Activated CD4-positive, alpha-beta memory T cell treated with anti-CD3 and anti-CD28 coated beads for 36 hours (primary cell): ENCODE measurements at places on chromosomes 1 and 21. TPM values are rescaled to one million over a fixed set of nuclear protein-coding genes. Genes with fewer than 3 reads are reported as not detected.
A peak's percentile ranks its signal among the peaks of the same experiment; 100 is the strongest.

GRCh38 chr1:31371121-31371959 is 1.5 kb downstream of the FABP3 start:
- DNase-seq: no peak

DNA sequence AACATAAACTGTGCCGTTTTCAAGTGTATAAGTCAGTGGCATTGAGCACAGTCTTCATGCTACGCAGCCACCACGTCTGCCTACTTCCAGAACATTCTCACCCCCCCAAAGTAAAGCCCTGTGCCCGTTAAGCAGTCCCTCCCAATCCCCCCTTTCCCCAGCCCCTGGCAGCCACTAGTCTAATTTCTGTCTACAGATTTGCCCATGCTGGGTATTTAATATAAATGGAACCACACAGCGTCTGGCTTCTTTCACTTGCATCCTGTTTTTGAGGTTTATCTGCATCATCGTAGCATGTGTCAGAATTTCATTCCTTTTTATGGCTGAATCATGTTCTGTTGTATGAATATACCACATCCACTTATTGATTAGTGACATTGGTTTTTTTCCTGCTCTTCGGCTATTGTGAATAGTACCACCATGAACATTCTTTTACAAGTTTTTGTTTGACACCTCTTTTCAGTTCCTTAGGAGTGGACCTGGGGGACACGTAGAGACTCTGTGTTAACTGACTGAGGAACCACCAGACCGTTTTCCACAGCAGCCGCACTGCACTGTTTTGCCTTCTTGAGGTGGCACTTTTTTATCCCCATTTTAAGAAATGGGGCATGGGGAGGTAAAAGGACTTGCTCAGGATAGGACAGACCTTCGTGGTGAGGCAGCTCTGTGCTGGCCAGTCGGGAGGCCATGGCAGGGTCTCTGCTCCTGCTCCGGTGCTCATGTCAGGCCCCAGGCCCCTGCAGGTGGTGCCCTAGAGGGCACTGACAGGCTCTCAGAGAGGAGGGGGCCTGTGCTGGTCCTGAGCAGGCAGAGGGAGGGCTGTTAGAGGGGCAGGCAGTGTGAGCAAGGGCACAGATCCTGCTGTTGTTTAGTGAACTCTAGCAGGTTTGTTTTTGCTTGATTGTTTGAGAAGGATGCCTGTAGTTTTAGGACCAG is 123.8 kb downstream of the PCBP3 start:
- DNase-seq: peak; percentile 31

DNA sequence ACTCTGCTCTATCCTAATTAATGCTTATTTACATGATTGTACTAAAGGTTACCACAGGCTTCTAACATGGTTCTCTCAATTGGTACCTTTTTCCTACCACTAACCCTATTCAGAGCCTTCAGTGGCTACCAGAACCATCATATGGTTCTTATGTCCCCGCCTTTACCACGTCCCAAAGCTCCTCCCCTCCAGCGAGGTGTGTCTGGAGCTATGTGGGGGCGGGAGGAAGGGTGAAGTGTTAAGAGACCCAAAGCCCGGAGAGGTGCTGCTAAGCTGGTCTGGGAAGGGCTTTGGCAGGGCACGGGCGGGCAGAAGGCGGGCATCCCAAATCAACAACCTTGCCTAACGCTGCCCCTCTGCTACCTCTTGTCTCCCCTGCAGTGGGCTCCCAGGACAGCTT is 10.0 kb downstream of the SPATA46 start:
- DNase-seq: no peak

DNA sequence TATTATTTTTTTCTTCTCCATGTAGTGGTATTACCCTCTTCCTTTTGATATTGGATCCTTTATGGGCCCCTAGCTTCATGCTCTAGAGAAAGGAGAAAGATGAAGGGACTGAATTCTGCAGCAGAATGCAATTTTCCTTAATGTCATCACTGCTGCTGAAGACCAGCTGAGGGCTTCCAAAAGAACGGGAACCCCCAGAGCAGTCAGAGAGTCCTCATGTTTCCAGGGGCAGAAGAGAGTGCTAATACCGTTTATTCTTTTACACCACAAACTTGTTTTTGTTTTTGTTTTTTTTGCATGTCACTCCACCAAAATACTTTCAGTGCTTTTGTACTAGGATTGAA is 21.1 kb upstream of the TBX15 start:
- no peak for DNase-seq

Gene KCNK1
- 5.0 TPM for total RNA-seq

DNA sequence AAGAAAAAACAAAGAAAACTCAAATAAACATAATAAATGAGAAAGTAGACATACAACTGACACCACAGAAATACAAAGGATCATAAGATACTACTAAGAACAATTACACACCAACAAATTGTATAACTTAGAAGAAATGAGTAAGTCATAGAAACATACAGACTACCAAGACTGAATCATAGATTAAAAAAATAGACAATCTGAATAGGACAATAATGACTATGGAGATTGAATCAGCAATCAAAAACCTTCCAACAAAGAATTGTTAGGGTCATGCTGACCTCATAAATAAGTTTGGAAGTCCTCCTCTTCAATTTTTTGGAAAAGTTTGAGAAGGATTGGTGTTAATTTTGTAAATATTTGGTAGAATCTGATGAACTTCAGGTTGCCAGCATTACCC is 159.0 kb downstream of the PTBP2 start:
- no peak for DNase-seq

Gene LYPD8
- not detected for total RNA-seq

- DNase-seq: no peak
Observed at GRCh38 chr1:207156095-207156494, 52.1 kb downstream of the C4BPA start.

Gene RAP1GAP
- total RNA-seq: 1.1 TPM

DNA sequence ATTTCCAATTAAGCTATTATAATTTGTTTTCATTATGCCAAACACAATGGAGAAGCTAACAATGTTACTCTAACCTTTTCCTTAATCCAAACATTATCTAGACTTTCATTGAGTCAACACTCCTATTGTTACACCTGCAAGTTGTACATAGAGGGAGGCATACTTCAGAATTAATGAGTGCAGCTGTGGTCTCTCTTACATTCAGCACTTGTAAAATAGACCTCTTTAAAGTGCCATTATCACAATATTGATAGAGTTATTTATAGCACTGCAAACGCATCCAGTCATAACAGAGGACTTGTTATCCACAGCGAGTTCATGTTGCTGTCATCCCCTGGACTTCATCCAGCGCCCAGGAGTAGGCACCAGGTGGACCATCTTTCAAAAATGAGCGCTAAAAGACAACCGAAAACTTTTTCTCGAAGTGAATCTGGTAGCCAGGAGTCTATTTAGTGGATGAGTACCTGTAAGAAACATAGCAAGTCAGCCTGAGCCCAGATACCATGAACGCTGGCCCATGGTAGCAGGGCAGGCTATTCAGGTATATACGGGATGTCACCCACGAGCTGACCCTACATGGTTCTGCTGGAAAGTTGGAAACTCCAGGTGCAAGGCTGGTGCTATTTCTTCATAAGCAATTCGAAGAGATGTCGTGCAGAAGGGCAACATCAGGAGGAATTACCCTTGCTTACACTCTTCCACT is 70.6 kb upstream of the NFIA start:
- no peak for DNase-seq

DNA sequence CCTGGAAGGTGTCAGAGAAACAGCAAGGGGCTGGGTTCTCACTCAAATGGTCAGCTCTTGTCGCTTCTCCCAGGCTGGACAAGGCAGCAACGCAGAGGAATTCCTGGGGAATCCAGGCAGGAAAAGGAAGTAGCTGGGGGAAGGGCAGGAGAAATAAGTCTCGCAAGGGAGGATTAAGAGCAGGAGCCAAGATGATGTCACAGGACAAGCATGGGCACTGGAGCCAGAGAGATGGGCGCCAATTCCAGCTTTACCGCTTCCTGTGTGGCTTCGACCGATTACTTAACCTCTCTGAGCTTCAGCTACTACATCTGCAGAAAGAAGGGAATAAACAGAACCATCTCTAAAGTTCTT is 70.5 kb downstream of the SSBP3 start:
- DNase-seq: no peak

DNA sequence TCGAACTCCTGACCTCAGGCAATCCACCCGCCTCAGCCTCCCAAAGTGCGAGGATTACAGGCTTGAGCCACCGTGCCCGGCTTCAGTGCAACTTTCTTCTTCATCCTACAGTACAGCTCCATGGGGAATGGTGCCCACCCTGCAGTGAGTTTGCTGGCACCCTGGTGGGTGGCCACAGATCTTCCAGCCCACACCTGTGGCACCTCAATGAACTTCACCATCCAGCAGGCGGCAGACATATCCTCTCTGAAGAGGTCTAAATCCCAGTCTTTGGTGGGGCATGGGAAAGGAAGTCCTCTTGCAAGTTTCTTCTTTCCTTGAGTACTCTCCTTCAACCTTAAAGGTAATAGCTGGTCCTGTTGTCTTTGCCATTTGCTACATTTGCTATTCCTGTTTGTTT is 18.1 kb upstream of the ZBTB8A start:
- DNase-seq: no peak
